Daoy (cell line): ENCODE measurements at places on chromosomes 1 and 21. TPM values are rescaled to one million over a fixed set of nuclear protein-coding genes. Genes with fewer than 3 reads are reported as not detected.

The CCDC185 gene
- total RNA-seq, result 0.06 and 0.11 TPM in 2 replicates

The KCNE2 gene
- total RNA-seq, result not detected in 2 replicates

The SERINC2 gene
- total RNA-seq, result 3.2 and 4.1 TPM in 2 replicates

- DNase-seq, result no peak
Measured at GRCh38 chr1:150076066-150076465, 8.5 kb downstream of the VPS45 start.

GRCh38 chr1:65308781-65309303 lies 501 bp upstream of the DNAJC6 start:
- DNase-seq, result no peak

The SPATA6 gene
- total RNA-seq, result 2.6 and 3.0 TPM in 2 replicates
